Femur (tissue), 1 donor: ENCODE measurements at places on chromosomes 1 and 21.

DNA sequence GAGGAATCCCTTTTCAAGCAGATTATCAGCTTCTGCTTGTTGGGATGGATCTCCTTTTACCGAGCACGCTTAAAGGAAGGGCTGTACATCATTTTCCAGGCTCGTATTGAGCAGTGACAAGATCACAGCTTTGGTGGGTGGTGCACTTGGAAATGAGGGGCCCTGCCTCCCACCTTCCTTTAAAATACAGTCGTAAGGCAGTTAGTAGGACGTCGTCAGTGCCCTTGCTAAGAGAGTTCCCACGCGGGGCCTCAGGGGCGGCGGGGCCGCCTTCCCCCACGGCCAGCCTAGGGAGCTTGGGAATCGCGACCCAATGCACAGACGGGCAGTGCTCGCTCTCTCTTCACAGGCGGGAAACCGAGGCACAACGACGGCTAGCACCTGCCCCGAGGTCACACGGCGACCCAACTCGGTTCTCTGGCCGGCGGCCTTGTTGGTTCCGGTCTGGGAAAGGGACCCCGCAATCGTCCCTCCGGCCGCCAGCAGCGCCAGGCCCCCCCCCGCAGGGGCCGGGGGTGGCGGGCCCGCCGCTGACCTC lies 58.6 kb downstream of the H3-3A start:
- no peak for DNase-seq

DNA sequence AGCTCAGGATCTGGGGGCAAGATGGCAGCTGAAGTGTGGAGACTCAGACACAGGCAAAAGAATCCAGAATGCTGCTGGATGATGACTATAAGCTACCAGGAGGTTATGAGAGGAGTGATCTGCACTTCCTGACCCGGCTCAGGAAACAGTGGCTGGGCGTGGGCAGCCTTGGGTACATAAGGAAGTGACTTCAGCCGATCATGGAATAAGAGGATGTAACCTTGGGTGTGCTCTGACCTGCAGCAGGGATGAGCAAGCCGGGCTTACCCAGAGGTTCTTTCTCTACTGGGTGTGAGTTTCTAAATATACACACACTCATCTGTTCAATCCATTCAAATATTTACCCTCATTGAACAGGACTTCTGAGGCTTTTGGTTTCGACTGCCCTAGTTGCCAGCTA lies 62.7 kb downstream of the CD34 start:
- peak; percentile 63 for DNase-seq

DNA sequence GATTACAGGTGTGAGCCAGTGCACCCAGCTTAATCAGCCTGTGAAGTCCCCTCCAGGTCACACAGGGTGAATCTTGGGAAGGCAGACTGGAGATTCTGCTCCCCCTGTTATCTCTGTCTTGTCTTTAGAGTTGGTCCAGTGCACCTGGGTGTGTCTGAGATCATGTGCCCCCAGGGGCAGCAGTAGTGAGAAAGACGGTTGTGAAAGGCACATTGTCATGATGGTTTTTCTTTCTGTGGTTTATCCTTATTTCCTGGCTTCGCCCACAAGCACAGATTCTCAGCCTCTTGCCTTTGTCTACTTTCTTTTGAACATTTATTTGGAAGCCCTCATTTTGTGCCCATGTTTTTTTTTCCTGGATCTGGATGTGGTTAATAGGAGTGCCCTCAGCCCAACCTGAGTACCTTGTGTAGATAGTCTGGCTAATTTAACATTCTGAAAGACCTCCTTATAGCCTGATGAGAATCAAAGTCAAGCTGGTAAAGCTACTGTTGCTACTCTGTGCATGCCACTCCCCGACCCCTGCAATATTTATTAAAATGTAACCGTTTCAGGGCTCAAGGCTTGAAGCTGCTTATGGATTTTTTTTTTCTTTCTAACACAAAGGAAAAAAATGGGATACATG lies 23.7 kb downstream of the UCK2 start:
- DNase-seq, result no peak

DNA sequence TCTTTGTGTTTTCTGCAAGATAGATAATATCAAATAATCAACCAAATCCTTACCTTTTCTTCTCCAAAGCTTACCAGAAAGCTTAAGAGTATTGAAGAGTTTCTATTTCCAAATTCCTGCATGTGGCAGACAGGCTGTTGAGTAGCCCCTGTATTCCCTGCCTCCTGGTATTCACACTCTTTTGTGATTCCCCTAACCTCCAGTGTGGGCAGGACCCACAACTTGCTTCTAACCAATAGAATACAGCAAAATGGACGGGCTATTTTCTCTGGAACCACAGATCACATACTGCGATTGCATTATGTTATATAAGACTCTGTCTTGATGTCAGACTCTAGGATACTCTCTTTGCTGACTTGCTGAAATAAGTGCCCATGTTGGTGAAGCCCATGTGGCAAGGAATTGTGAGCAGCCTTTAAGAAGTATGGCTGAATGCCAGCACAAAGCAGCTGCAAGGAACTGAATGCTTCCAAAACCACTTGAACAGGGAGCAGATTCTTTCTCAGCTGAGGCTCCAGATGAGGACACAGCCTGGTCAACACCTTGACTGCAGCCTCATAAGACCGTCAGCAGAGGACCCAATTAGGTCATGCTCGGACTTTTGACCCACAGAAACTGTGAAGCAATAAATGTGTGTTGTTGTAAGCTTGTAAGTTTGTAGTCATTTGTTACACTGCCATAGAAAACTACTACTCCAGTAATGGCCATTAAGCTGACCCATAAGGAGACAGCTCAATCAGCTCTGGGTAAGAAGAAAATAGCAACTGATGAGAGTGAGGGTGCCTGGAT lies 47.9 kb upstream of the PLXNA2 start:
- no peak for DNase-seq

DNA sequence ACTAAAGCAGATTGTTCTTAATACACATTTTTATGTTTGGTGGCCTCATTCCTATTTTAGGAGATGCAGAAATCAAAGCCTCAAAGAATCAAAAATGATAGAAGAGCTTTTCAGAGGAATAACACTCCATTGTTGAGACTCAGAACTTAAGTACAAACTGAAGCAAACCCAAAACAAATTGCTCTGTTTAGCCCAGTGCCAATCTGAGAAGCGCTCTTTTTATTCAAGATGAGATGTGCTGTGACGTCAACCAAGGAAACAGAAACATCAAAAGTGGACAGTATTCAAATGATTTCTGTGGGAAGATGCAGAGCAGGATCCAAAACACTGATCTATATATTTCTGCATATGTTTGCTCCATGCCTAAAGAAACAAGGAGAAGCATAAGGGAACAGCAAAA lies 18.0 kb downstream of the COLGALT2 start:
- no peak for DNase-seq

DNA sequence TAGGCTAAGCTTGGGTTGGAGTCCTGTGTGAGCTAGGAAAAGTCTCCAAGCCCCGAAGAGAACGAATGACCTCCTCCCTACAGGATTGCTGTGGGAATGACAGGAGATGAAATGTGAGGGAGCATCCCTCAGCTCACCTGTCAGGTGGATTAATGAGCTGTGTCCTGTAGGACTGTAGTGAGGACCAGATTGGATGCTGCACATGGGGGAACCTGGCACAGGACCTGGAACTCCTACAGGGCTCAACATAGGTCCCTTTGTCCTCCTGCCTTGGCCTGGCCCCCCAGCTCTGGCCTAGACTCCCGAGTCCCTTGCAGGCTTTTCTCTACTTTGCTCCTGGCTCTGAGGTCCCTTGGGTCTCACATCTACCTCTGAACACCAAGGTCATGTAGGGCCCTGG lies 155.7 kb downstream of the PTPRU start:
- no peak for DNase-seq

DNA sequence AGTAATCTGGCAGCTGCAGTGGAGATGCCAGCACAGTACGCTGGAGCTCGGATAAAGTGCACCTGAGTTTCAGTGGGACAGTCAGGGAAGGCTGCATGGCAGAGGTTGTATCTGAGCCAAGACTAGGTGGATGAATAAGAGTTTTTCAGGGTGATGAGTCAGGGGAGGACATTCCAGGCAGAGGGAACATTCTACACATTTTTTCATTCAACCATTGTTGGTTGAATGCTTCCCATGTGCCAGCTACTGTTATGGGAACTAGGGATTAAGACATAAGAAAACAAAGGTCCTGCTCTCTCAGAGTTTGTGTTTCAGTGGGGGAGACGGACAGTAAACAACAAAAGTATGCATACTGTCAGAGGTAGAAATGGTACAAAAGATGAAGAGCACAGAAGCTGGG lies 5.2 kb downstream of the LEPR start:
- no peak for DNase-seq

- no peak for DNase-seq
Measured at GRCh38 chr1:231666937-231667608, 40.5 kb downstream of the DISC1 start.

DNA sequence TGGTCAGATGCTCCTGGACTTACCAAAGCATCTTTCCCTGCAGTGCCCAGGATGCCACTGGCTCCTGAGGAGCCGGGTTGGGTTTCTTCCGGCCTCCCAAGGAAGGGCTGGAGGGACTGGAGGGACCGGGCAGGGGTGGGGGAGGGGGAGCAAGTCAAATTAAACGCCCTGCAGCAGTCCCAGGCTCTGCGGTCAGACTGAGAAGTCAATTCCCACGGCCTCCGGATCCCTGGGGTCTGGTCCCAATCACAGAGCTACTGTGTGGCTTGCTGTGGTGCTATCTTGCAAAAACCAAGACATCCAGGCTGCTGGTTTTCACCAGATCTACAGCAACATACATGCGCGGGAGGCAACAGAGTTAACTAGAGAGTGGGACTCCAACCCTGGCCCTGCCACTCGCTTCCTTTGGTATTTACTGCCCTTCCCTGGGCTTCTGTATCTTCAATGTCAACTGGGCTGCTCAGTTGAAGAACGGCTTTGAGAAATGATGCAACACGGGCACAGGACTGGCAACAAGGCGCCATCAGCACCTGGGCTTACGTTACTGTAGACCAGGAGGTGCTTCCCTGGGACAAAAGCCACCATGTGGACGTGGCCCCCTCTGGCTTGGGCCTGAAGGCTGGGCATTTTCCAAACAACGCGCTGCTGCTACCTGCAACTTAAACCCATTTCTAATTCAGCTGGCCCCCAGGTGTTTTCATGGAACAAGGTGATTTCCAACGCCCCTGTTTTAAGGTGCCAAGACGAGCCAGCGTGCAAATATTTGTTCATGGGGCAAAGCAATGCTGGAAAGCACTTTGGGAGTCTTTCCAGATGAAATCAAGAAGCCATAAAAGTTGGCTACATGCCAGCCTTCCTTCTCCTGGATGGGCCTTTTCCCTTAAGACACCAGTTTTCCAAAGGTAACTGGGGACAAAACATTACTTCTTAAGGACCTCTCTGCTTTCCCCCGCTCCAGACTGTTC lies 11.5 kb downstream of the RCC2 start:
- no peak for DNase-seq

GRCh38 chr1:38000529-38001455 lies 4.5 kb downstream of the FHL3 start:
- DNase-seq, result peak; percentile 88

DNA sequence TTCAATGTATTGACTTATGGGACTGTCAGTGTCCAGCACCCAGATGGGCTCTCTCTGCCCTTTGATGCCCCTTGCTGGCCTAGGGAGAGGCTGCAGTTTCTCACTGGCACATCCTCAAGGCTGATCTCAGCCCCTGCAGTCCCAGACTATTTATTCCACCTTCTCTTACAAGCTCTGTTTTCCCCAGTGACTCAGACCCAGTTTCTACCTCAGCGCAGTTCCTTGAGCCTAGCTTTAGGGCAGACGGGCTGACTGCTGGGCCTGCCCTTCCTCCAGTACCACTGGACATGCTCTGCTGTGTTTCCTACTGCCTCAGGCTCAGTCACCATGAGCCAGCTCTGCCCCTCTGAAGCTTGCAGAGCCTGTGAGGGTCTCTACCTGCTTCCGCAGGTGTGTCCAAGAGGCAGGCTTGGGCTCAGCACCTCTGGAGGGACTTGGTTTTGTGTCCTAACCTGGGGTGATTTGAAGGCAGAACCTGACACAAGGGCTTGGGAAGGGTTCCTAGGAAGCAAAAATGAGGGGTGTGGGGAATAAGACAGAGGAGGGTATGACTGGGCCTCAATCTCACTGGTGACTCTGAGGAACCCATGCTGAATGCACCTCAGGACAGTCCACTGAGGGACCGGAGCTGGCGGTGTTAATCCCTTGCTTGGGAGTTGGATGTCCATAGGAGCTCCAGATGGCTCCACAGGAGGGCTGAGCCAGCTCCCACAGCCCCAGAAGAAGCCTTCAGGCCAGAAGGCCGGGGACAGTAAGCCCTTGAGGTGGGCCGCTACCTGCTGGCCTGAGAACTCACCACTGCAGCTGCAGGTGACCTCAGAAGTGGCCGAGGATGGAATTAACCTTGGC lies 689.9 kb downstream of the MATN1 start:
- no peak for DNase-seq
